Right ventricle myocardium superior (tissue), 1 donor: ENCODE measurements at places on chromosomes 12 and 14. TPM values are rescaled to one million over a fixed set of nuclear protein-coding genes. Genes with fewer than 3 reads are reported as not detected.

- DNase-seq, result no peak
Measured at GRCh38 chr14:38553586-38553985, 297.7 kb upstream of the CLEC14A start.

DNA sequence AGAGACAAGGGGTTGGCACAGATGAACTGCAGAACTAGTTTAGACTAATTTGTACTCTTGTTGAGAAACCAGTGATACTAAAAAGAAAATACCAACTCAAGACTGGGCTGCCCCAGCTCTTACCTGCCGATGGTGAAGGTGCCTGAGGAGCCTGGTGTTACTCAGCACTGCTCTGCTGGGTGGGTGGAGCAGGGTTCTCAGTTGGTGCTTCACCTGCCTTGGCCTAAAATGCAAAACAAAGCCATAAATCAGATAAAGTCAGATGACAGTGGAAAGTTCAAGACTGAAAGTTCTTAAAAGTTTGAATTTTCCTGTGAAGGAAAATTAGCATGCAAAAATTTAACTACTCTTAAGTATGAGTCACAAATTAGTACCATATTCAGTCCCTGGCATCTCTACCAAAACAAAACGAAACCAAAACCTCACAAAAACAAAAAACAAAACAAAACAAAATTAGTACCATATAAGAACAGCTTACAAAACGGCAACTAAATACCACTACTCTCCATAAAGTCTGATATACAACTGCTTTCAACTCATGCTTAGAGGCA lies 21.9 kb downstream of the YBX3 start:
- no peak for DNase-seq

GRCh38 chr12:117034701-117035151 lies 64.5 kb downstream of the TESC start:
- peak; percentile 24 for DNase-seq

GRCh38 chr14:37594238-37594970 lies 645 bp downstream of the FOXA1 start:
- no peak for DNase-seq

DNA sequence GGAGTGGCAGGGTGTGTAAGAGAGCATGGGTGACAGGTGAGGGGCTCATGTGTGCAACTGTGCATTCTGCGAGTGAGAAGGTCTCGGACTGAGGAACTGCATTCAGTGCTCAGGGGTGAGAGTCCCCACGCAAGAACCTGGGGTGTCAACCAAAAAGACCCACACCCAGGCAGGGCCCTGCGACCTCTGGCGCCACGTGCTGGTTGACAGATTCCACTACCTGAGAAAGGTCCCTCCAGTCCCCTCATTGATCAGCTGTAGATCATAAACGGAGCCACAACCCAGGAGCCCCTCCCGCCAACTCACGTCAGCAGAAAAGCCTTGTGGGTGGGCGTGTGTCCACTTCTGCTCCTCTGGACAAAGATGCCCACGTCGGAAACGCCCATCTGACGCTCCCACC lies 98.7 kb downstream of the ASCL4 start:
- no peak for DNase-seq

DNA sequence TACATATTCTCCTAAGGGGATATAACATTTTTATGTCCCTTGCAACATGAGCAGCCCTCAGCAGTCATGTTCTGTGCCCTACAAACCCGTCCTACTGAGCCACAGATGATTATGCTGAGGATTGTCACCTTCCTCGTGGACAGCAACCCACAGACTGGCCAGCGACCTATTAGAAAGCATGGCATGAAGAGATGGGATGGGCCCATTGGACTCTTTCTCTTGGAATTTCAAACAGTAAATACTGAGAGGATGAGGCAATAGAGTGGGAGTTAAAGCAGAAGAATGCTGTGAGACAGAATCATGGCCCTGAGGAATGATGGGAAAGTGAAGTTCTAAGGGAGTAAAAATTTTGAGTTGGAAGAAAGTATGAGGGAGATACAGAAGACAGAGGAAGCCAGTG lies 149.9 kb upstream of the BTG1 start:
- no peak for DNase-seq

DNA sequence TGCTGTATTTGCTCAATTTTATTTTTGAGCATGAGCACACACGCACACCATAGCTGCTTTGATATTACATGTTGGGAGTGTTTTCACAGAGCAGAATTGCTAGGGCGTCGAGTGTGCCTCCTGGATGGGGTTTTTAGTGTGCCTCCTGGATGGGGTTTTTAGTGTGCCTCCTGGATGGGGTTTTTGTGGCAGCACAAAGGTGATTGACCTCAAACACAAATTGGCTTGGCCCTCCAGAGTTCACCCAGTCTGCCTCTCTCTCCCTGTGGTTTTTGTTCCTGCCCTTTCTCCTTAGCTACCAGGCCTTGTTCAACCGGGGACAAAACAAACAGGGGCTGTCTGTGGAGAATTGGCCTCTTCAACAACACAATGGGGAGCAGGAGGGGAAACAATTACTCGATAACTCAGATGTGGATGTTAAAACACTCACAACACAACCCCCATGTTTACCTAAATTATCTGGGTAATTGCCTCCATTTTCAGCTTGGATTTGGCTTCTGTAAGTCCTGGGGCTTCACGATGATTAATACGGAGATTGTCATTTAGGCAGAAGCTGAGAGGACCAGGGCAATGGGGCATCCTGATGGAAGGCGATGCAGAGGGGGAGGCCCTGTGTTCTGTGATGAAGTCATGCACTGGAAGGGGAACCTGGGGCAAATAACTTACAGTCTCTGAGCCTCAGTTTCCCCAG lies 26.9 kb downstream of the TBX3 start:
- DNase-seq, result no peak

DNA sequence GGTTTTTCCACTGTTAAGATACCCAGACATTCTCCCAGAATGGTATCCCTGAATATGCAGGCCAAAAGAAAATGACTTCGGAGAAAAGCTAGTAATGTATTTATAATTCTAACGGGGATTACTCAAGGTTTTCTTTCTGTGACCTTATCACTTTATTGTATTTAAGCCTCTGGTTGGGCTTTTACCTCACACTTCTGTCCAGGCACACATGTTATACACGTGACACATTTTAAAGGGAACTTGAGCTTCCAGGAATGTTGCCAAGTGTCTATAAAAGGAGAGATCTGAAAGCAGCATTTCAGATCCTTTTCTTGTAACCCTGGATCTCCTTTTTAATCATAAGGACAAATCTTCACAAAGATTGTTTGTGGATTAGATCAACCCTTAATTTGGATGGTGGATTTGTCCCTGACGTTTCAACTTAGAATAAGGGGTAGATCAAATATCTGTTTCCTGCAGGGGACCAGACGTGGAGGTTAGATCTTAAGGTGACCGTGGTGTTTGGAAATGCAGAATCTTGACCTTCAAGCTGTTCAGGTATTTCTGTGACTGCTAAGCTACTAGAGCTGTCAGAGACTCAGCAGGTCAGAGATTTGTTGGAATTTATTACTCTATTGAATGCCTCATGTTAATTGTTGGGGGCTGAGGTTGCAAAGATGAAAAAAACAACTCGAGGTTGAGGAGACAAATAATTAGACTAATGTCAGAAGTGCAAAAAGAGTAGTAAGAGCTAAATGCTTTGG lies 1.5 kb downstream of the CIPC start:
- no peak for DNase-seq

- no peak for DNase-seq
Measured at GRCh38 chr12:18750085-18750484, 12.2 kb downstream of the CAPZA3 start.

DNA sequence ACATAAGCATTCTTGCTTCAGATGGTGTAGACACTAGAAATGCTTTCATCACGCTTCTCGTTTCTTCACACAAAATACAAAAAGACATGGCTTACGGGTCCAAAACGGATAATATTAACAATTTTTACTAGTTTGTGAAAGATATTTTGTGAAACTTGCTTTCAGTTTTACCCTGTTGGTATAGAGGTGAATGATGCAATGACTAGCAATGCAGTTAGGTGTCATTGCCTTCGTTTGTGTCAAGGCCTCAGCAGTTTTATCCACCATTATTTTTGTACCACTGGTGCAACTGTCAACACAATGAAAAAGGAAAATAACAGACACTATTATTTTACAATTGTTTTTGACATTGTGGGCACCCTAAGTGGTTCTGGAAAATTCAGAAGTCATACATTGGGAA lies 323.0 kb downstream of the FLRT2 start:
- no peak for DNase-seq

GRCh38 chr12:130704606-130705005 lies 11.5 kb downstream of the RIMBP2 start:
- DNase-seq, result no peak

GRCh38 chr12:96486751-96487613 lies 2.4 kb upstream of the CFAP54 start:
- DNase-seq, result no peak

GRCh38 chr12:72282721-72283120 lies 10.6 kb downstream of the TRHDE start:
- no peak for DNase-seq

- DNase-seq, result no peak
Measured at GRCh38 chr12:108611884-108612415, 14.1 kb upstream of the TMEM119 start.

- no peak for DNase-seq
Measured at GRCh38 chr14:101134161-101134631, 230.7 kb upstream of the RTL1 start.

DNA sequence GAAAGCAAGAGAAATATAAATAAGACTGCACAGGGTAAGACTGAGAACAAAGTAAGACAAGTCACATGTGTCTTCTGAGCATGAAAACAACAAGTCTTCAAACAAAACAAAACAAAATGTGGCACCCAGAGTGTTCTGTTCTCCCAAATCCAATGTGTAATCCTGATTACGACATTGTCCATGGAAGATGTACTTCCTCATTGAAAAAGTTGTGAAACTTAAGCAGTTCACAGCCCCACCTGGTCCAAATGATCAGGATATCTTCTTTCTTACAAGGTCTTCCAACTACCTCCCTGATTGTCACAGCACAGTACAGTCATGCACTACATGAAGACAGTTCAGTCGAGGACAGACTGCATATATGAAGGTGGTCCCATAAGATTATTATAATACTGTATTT lies 23.3 kb upstream of the NEK9 start:
- no peak for DNase-seq

GRCh38 chr14:25516838-25517237 lies 466.9 kb upstream of the STXBP6 start:
- DNase-seq, result no peak

GRCh38 chr14:69685716-69686115 lies 74.3 kb downstream of the SUSD6 start:
- DNase-seq, result peak; percentile 84

GRCh38 chr14:99391671-99392070 lies 89.0 kb downstream of the SETD3 start:
- DNase-seq, result no peak

DNA sequence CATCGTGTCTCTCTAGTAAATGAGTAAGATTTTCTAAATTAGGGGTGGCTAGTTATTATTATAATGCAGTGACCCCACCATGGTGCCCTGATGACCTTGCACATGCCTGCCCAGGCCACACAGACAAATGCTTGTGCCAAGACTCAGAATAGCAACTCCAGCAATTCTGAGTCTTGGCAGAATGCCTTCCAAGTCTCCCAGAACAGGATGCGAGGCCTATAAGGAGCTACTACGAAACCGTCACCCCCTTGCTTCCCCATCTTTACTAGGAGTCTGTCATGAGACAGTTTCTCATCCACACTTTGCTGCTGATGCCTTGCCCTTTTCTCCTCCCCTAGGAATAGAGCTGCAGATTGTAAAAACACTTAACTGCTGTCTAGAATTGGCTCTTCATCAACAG lies 559.9 kb downstream of the TRHDE start:
- no peak for DNase-seq

- DNase-seq, result no peak
Measured at GRCh38 chr12:12616512-12617310, 5.0 kb downstream of the CREBL2 start.

The NOP9 gene
- total RNA-seq, result 23.4 TPM

The FANCM gene
- 2.9 TPM for total RNA-seq

The SLC25A47 gene
- not detected for total RNA-seq

The OTOGL gene
- total RNA-seq, result 0.19 TPM

The LAG3 gene
- 0.22 TPM for total RNA-seq

The ACOT4 gene
- total RNA-seq, result 0.62 TPM

The ZNF219 gene
- 50.0 TPM for total RNA-seq

The CCDC177 gene
- total RNA-seq, result not detected

The LRIG3 gene
- total RNA-seq, result 5.5 TPM

The RNU4-1 gene
- total RNA-seq, result 3,793 TPM
